Peyer's patch (tissue), 4 donors: ENCODE measurements at places on chromosomes 2 and 18.

DNA sequence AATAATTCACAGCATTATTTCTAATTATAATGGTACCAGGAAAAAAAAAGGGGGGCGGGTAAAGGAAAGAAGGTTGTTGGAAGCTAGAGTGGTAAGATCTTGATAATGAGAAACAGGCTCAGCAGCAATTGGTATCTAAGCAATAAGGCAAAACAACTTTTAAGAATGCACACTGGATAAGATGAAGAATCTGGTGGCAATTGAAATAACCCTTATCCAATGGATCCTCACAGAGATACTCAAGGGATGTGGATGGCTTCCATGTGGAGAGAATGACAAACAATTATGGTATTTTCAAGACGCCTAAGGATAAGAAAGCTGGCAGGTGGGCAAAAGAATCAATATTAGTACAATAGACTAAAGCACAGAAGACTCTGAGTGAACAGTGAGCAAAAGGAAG is 153.6 kb downstream of the UPP2 start:
- H3K27me3 ChIP-seq: no peaks in the 10 kb centered on the region
- DNase-seq: no peak
- no peak overlapping the region for H3K27ac ChIP-seq

DNA sequence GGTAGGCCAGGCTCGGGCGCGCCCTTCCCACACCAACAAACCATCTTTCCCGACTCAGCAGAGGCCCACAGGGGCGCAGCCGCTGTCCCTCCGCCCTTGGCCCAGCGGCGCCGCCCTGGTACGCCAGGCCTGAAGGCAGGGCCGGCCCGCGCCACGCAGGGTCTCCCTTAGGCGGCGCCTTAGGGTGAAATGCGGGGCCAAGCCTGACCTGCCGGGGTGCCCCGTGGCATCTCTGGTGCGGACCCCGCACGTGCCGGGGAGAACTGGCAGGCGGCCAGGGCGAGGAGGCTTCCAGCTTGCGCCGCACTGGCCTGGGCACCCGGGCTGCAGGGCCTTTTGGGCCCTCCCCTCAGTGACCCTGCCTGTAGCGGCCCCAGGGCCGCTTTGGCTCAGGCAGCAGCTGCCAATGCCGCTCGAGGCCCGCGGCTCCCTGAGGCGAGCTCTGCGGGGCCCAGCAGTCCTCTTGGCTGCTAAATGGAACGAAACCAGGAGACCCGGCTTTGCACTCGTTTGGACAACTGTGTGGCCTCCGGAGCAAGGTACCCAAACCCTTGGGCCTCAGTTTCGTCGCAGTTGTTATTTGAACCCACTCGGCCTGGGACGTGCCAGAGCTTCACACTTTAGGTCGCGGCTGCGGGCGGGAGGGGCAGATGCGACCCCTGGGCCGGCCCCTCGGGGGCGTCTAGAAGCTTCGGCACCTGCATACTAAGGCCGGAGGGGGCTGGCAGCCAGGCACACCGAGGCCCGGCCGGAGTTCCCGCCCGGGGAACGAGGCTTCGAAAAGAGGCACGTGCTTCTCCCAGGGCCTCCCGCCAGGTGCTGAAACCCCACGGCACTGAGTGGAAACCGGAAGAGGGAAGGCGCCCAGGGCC is 8.5 kb downstream of the OTX1 start:
- no peaks in the 10 kb centered on the region for H3K4me1 ChIP-seq
- H3K27me3 ChIP-seq: peaks cover 5% of the 10 kb centered on the region
- H3K4me3 ChIP-seq: peak overlapping the region; percentile 9
- H3K27ac ChIP-seq: no peak overlapping the region
- DNase-seq: no peak
- H3K36me3 ChIP-seq: no peaks in the 10 kb centered on the region

- no peak overlapping the region for H3K4me3 ChIP-seq
- no peaks in the 10 kb centered on the region for H3K36me3 ChIP-seq
- no peak for DNase-seq
- no peaks in the 10 kb centered on the region for H3K4me1 ChIP-seq
- no peak overlapping the region for H3K27ac ChIP-seq
Observed at GRCh38 chr2:105721991-105722511, 22.7 kb upstream of the NCK2 start.

- DNase-seq: no peak
- no peaks in the 10 kb centered on the region for H3K36me3 ChIP-seq
- peak overlapping the region; percentile 86 for H3K4me3 ChIP-seq
- H3K27ac ChIP-seq: peak overlapping the region; percentile 98
- H3K27me3 ChIP-seq: no peaks in the 10 kb centered on the region
Observed at GRCh38 chr2:63840081-63840784, 1.5 kb upstream of the UGP2 start.

GRCh38 chr2:238743243-238744065 is 104.4 kb upstream of the TWIST2 start:
- H3K27me3 ChIP-seq: no peaks in the 10 kb centered on the region
- H3K36me3 ChIP-seq: no peaks in the 10 kb centered on the region
- DNase-seq: no peak
- no peak overlapping the region for H3K4me3 ChIP-seq
- H3K27ac ChIP-seq: no peak overlapping the region
